ENCODE measurements at places on chromosomes 12 and 14.

DNA sequence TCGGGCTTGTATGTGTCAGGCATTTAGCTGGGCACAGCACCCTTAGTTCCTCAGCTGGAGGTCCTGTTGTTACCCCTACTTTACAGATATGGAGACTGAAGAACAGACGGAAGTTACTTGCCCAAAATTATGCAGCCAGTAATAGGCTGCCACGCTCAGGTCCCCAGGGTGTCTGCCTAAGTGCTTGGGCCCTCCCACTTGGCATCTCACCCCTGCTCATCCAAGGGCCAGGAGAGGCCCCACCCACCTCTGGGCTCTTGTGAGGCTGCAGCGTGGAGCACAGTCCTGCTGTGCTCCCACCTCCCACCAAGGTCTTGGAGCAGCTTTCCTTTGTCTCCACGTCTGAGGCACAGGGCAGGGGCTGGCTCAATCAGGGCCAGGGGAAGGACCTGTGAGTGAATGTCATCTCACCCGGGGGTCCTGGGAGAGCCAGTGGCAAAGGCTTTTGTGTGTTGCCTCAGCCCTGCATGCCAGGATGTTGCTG lies 64.6 kb downstream of the BEGAIN start:
- DNase-seq: no peak

DNA sequence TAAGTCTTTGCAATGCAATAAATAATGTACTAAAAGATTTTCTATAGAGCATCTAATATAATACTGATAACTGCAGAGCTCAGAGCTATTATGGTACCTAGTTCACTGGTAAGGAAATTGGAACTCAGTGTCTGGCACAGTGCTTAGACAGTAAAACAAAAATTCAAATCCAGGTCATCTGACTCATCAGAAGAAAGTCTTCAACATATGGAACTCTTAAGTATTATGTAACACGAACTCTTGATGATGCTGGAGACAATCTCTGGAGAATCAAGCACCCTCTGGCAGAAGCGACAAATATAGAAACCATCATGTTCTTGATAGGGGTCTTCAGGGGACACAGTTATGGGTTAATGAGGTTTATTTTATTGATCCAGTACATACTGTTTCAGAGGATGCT lies 37.3 kb upstream of the TRHDE start:
- no peak for DNase-seq

DNA sequence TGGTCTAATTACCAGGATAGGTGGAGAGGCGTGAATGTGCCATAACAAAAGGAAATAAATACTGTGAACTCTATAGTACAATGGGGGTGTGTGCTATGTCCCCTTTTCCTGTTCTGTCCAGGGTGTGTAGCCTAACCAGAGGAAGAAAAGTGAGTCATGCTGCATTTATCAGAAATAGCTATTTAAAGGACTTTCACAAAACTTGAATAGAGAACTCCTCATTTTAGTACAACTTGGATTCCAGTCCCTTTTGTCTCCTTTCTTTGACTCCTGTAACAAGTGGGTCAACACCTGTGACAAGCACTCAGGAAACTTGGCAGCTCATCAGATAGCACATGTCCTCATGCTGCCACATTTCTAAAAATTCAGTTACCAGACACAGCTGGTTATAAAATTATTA lies 123.4 kb downstream of the CCDC91 start:
- no peak for DNase-seq

DNA sequence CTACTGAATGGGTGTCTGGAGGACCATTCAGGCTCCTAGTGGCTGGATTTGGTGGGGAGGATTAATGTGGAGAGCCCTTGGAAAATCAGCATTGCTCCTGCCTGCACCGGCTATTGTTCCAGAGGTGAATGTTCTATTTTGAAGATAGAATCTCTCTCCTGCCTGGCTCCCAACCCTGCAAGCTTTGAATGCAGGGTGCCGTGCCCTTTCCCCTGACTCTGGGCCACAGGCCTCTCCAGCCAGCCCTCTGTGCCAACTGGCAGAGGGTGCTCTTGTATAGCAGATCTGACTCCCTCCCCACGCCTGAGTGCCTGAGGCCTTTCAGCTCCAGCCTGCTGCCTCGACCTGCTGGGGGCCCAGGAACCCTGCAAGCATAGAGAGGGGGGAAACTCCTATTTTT lies 106.8 kb downstream of the TMEM260 start:
- DNase-seq: no peak

GRCh38 chr14:59465316-59466135 lies at the start of gene GPR135:
Gene GPR135 (minus strand): TSS chr14:59465380. CDS start chr14:59465226, 154 bp downstream.
- DNase-seq: no peak

DNA sequence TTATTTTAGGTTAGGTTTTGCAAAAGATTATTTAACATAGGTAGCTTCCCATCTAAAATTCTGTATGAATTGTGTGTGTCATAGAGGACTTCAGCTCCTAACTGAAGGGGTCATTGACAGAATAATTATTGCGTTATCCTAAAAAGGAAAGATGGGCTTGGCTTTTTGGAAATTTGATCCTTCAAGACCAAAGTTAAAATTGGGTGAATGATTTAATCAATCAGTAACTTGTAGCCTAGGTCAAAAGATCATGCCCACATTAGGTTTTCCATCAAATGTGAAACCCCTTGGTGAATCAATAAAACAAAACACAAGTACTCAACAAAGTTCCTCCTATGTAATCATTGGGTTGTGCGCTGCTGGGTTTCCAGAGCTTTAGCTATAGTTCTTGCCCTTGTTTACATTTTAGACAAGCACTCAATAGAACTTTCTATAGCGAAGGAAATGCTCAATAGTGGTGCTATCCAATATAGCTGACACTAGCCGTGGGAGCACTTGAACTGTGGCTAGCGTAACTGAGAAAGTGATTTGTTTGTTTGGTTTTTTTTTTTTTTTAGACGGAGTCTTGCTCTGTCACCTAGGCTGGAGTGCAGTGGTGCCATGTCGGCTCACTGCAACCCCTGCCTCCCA lies 37.6 kb upstream of the ARHGAP5 start:
- no peak for DNase-seq

DNA sequence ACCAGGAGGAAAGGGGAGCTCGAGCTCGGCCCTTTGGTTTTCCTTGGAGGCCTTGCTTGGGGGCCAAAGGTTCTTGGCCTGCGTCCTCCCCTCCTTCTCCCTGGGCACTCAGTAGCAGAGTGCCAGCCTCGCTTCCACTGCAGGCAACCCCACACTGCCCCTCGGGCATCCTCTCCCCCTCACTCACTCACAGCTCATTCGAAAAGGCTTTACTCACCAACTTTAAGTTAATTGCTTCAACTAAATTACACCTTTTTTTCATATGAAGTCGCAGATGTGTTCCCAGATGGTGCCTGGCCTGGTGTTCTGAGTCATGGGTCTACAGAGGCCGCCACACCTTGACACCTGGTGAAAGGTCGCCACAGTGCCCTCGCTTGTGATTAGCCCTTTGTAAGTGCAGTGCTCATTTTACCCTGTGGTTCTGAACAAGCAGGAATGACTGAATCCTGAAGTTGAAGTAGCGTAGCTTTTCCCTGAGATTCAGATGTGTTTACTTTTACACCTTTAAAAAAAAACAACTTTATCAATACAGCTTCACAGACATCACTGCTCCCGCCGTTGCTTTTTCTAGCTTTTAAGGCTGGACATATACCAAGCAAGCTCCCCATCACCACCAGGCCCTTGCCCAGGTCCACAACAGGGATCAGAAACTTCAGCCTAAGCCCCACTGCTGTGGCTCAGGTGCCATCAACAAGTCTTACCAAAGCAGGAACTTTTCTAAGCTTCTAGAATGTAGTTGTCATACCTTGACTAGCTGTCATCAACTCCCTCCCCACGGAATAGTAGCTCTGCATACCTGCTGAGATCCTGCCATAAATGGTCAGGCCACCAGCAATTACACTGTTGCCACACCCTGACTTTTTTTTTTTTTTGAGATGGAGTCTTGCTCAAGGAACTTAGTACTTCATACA lies 20.3 kb upstream of the ADIPOR2 start:
- no peak for DNase-seq

DNA sequence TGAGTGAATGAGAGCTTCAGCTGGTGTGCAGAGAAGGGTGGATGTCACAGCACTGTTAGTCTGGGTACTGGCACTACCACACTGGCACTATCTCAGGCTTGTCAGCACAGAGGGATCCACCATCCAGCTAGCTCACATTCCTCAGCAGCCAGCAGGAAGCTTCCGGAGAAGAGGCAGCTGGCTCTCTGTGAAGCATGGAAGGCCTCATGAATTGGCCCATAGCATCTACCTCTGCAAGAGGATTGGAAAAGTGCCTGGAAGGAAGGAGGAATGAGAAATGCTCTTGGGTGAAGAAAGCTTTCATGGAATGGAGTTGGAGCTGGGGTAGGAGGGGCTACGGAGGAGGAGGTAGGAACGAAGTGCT lies 9.9 kb downstream of the KRT83 start:
- DNase-seq: no peak

- DNase-seq: no peak
Observed at GRCh38 chr12:52145228-52146088, 46.4 kb downstream of the KRT80 start.

DNA sequence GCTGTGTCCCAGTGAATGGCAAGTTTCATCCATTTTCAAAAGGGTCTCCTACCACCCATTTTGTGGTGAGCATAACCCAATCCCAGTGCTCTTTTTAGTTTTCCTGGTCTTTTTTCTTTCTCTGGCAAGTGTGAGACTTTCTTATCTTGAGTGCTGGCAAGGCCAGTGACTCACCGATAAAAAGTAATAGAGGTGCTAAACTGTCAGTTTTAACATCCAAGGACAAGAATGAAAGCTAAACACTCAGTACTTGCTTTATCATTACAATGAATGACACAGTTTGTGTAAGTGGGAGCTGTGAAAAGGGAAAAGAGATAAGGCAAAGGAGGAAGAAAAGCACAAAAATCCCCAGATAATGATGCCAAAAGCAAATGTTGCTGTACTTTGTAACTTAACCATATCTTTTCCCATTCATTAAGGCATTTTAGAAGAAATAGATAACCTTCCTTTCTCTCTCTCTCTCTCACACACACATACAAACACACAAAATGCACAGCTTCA lies 4.9 kb upstream of the LRIG3 start:
- DNase-seq: no peak

DNA sequence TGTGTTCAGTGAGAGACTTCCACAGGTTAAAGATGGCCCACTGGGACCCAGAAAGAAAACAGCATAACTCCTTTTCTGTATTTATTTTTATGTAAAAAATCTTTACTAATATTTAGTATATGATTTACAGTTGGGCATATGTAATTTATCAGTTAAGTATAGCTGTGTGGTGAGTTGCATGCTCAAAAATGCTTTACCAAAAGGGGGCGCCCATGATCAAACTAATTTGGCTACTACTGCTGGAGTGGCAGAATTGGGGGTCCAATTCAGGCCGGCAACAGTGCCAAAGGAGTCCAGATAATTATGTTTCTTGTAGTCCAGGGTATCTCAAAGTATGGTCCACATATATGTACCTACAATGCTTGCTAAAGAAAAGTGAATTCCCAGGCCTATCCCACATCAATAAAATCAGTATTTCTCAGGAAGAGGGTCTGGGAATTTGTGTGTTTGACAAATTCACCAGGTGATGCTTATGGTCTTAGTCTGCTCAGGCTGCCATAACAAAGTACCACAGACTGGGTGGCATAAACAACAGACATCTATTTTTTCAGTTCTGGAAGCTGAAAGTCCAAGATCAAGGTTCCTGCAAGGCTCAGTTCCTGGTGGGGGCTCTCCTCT lies 152.0 kb downstream of the KTN1 start:
- DNase-seq: peak; percentile 61

DNA sequence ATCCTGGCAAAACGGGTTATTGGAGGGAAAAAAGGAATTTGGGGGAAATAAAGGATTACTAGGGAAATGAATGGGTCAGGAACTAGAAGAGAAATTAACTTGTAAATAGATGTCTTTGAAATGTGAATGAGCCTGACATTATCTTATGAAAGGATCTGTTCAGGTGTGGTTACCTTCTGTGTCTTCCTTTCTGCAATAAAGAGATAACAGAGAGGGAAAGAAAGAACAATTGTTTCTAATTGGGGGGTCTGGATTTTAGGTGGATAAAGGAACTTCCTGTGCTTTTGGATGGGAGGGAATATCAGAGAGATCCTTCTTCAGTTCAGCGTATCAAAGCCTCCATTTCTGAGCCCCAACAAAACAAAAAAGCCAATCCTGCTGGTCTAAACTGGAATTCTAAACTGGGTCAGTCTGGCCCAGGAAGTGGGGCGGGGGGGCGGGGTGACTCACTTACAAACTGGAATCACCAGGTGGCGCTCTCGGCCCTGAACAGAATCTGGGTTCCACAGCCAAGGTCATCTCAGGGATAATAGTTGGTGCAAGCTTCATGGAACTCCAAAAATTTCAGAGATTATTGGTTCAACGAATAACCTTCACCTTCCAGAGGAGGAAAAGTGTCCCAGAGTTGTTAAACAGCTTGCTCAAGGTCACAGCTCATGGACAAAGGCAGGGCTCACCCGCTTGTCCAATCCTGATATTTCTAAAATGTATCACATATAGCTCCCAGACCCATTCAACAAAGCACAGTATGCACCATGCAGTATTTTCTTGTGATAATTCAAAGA lies 15.2 kb upstream of the PEBP1 start:
- peak; percentile 84 for DNase-seq

- DNase-seq: no peak
Observed at GRCh38 chr14:74563233-74563585, 48.8 kb downstream of the LTBP2 start.

GRCh38 chr14:103014466-103015228 lies 42.7 kb downstream of the CDC42BPB start:
- DNase-seq: peak; percentile 39

DNA sequence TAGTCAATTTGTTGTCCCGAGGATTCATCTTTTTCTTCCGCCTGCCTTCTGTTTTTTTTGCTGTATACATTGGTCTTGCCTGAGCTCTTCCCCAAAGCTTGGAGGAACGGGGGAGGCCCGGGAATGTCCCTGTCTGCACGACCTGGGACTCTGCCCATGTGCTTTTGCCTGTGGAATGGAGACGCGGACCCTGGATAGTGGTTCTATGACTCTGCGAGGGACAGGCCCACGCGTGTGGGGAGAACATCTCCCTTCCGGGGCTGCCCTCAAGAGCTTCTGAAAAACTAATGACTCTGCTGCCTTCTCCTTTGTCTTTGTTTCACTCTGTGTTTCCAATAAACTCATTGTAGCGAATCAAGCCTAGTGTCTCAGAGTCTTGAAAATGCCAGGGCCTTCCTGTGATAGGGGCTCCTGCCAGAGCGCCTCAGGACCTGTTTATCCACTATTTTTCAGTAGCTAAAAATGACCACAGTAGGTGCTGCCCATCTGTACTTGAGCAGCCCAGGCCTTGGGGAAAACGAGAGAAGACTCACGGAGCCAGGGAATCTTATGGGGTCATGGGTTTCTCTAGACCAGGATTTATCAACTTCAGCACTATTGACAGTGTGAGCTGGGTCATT lies 12.3 kb downstream of the KRT83 start:
- no peak for DNase-seq

GRCh38 chr12:117019866-117020265 lies 79.3 kb downstream of the TESC start:
- no peak for DNase-seq
